Activated naive CD4-positive, alpha-beta T cell treated with anti-CD3 and anti-CD28 coated beads, Interleukin-2, amount 50 U/mL, for 72 hours (primary cell): ENCODE measurements at places on chromosomes 12 and 14. TPM values are rescaled to one million over a fixed set of nuclear protein-coding genes. Genes with fewer than 3 reads are reported as not detected.

The SLC6A12 gene
- not detected for total RNA-seq

The SLC4A8 gene
- total RNA-seq = 14.4 TPM

The VRTN gene
- total RNA-seq = not detected

The RASSF9 gene
- total RNA-seq = not detected

The TAS2R30 gene
- total RNA-seq = 3.9 TPM

The KRT83 gene
- total RNA-seq = not detected

The RARG gene
- 15.5 TPM for total RNA-seq

The LRRC43 gene
- total RNA-seq = 0.36 TPM

The ST8SIA1 gene
- 1.7 TPM for total RNA-seq

The DDX54 gene
- 96.2 TPM for total RNA-seq

The GZMB gene
- total RNA-seq = 1,692 TPM

The GLS2 gene
- total RNA-seq = 4.4 TPM

The KSR2 gene
- 0.04 TPM for total RNA-seq

The PTCSC3 gene
- total RNA-seq = not detected

The STYK1 gene
- total RNA-seq = 0.74 TPM

The PRKCH gene
- 131 TPM for total RNA-seq

The IL23A gene
- 9.6 TPM for total RNA-seq

The GPR132 gene
- total RNA-seq = 24.9 TPM

The NEUROD4 gene
- not detected for total RNA-seq

The FZD10 gene
- not detected for total RNA-seq

The KCNMB4 gene
- 1.0 TPM for total RNA-seq

The SLCO1A2 gene
- not detected for total RNA-seq

The SPTB gene
- total RNA-seq = 0.66 TPM

The BATF gene
- total RNA-seq = 93.6 TPM

The ATXN7L3B gene
- total RNA-seq = 16.6 TPM

The DACT1 gene
- total RNA-seq = 1.7 TPM

The SPIC gene
- total RNA-seq = not detected

The IPO8 gene
- total RNA-seq = 49.3 TPM

The ADCY6 gene
- total RNA-seq = 0.23 TPM

The SVOP gene
- not detected for total RNA-seq

The MAP1LC3B2 gene
- total RNA-seq = not detected

The PPP2R5C gene
- total RNA-seq = 282 TPM

The OVCH1 gene
- not detected for total RNA-seq

The OR11H6 gene
- not detected for total RNA-seq

The DDN gene
- 1.1 TPM for total RNA-seq

The TMBIM4 gene
- 43.5 TPM for total RNA-seq

The BICDL1 gene
- total RNA-seq = 92.5 TPM

The DBX2 gene
- total RNA-seq = not detected

The CATSPERB gene
- total RNA-seq = 1.1 TPM

The SERPINA12 gene
- not detected for total RNA-seq

The SCAF11 gene
- 121 TPM for total RNA-seq

The ZC2HC1C gene
- 1.5 TPM for total RNA-seq

The PZP gene
- total RNA-seq = not detected

The TXNRD1 gene
- total RNA-seq = 86.4 TPM

The TAS2R7 gene
- not detected for total RNA-seq

The SLC10A1 gene
- total RNA-seq = not detected

The CTDSP2 gene
- total RNA-seq = 76.3 TPM

The SRSF5 gene
- 324 TPM for total RNA-seq

The GARIN6 gene
- total RNA-seq = not detected

The HIP1R gene
- 48.9 TPM for total RNA-seq

The AGAP2 gene
- total RNA-seq = 28.9 TPM
